ENCODE measurements at places on chromosomes 1 and 21.

- no peak for DNase-seq
Measured at GRCh38 chr21:15436031-15436430, 293.8 kb upstream of the USP25 start.

- no peak for DNase-seq
Measured at GRCh38 chr1:55823541-55824250, 608.5 kb upstream of the USP24 start.

GRCh38 chr1:116345843-116346242 lies 27.2 kb upstream of the ATP1A1 start:
- DNase-seq: peak; percentile 77

DNA sequence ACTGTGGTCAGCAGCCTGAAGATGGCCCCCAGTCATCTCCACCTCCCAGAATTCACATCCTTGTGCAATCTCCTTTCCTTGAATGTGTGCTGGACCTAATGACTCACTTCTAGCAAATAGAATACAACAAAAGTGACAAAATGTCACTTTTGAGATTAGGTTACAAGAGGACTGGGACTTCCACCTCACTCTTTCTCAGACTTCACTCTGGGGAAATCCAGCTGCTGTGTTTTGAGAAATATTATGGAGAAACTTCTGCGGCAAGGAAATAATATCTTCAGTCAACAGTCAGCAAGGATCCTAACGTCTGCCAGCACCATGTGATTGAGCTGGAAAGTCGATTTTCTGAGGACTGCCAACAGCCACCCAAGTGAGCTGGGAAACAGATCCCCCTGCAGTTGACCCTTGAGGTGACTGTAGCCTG lies 70.5 kb upstream of the GADD45A start:
- no peak for DNase-seq

DNA sequence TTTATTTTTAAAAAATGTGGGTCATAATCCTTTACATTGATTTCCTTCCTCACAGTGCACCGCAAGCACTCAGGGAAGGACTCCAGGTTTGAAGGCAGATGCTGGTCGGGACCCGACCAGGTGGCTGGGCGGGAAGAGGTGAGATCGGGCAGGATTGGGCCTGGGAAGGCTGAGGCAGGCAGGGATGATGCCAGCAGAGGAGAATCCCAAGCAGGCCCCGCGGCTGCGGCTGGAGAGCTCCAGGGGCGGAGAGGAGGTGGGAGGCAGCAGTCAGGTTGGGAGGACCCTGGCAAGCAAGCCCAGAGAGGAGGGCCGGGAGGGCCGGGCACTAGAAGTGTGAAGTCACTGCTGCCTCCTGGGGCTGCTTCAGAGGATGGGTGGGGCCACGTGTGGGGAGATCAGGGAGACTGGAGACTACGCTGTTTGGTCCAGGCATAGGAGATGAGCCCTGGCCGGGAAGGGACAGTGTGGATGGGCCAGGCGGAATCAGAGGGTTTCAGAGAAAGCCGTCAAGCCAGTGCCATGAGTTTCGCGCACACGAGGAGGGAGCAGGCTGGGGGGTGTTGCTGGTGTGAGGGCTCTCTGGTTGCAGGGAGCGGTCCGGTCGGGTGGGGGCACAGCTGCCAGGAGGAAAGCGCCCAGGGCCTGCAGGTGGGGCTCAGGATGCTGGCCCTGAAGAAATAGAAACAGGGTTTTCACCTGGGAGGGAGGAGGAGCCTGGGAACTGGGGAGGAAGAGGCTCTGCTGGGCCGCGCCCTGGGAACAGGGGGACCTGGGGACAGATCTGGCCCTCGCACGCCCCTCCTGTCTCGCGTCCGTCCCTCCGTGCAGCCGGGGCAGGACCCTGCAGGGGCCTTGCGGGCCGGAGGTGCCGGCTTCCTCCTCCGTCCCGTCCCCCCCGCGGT lies 888 bp upstream of the COL18A1 start:
- no peak for DNase-seq

Data from CD8-positive, alpha-beta memory T cell (primary cell).